ENCODE measurements at places on chromosomes 1 and 21. TPM values are rescaled to one million over a fixed set of nuclear protein-coding genes. Genes with fewer than 3 reads are reported as not detected.

GRCh38 chr1:12495725-12496124 is 122.3 kb downstream of the DHRS3 start:
- DNase-seq, result no peak

The C1orf87 gene
- total RNA-seq, result not detected

- DNase-seq, result no peak
These were observed 4.5 kb downstream of the PATJ start for GRCh38 chr1:61746813-61747212.

DNA sequence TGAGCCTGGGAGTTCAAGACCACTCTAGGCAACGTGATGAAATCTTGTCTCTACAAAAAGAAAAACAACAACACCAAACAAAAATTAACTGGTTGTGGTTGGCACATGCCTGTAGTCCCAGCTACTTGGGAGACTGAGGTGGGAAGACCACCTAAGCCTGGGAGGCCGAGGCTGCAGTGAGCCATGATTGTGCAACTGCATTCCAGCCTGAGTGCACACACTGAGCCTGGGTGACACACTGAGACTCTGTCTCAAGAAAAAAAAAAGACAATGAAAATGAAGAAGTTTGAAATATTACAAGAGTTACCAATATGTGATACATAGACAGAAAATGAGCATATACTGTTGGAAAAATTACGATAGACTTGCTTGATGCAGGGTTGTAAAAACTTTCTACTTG is 31.9 kb downstream of the PDC start:
- DNase-seq, result no peak

The TMEM61 gene
- not detected for total RNA-seq

DNA sequence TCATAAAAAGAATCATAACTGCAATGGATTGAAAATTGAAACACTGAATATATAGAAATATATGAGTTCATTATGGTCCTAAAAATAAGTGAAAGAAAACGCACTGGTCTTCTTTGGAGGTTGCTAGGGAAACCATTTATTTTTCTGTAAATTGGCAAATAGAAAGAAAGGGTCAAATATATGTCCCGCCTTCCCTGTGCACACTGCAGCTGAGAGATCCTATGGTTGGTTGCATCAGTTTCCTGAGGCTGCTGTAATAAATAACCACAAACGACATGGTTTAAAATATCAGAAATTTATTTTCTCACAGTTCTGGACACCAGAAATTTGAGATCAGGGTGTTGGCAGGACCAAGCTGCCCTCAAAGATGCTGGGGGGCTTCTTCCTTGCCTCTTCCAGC is 35.0 kb downstream of the CA6 start:
- no peak for DNase-seq

The CPT2 gene
- total RNA-seq, result 29.2 TPM

GRCh38 chr1:46062651-46063319 is 69.6 kb downstream of the PIK3R3 start:
- no peak for DNase-seq

- DNase-seq, result peak; percentile 91
These were observed 17.0 kb upstream of the GPR37L1 start for GRCh38 chr1:202105571-202106339.

GRCh38 chr1:243580072-243580471 is 270.0 kb downstream of the AKT3 start:
- no peak for DNase-seq

DNA sequence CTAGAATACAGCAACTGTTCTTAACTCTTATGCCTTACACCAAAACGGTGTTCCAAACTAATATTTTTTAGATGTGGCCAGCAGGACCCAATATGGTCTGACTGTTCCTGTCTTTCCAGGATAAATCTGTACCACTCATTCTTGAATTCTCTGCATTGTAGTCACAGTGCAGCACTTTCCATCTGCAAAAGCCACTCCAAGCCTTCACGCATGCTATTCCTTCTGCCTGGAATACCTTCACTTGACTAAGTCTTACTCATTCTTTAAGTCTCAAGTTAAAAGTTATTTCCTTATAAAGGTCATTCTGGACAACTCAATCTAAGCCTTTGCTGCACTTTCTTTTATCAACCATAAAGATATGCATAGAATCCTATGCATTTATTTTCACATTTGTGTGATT is 1194.5 kb downstream of the PLA2G4A start:
- DNase-seq, result no peak

The KIF21B gene
- total RNA-seq, result 6.4 TPM

DNA sequence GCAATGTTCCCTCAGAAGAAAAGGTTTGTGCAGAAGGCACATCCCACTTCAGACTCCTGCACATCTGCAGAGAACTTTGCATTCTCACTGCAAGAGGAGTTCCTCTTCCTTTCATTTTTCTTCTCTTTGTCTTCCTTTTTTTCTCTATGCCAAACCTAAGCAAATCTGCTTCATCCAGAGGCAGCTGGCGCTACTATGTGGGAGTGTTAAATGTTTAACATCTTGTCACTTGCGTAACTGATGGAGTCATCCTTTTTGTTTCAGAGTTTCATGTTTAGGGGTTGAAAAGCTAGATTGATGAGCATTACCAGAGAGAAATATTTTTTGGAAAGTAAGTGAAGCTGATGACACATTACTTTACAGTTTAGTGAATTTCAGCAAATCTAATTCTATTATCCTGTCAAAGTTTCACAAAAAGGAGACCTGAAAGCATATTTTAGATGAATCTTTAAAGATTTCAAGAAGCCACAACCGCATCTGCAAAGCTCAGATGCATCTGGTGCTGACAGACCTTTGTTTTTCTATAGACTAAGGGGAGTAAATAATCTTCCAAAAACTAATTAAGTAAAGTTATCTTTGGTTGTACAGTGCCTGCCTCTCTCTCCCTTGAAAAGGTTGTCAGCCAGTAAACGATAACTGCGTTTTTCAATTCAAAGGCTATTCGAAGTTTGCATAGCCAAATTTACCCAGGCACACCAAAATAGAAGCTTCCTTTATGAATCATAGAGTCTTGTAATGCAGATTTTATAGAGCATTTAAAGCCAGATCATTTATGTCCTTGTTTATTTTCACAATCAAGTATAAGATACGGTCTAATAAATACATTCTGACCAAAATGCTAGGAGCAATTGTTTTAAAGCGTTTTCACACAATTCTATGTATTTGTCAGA is 1.2 kb upstream of the LRRC53 start:
- DNase-seq, result no peak

- DNase-seq, result no peak
These were observed 363.2 kb upstream of the SNX7 start for GRCh38 chr1:98298319-98298718.

- peak; percentile 65 for DNase-seq
These were observed 2.5 kb downstream of the LMX1A start for GRCh38 chr1:165353731-165354671.

DNA sequence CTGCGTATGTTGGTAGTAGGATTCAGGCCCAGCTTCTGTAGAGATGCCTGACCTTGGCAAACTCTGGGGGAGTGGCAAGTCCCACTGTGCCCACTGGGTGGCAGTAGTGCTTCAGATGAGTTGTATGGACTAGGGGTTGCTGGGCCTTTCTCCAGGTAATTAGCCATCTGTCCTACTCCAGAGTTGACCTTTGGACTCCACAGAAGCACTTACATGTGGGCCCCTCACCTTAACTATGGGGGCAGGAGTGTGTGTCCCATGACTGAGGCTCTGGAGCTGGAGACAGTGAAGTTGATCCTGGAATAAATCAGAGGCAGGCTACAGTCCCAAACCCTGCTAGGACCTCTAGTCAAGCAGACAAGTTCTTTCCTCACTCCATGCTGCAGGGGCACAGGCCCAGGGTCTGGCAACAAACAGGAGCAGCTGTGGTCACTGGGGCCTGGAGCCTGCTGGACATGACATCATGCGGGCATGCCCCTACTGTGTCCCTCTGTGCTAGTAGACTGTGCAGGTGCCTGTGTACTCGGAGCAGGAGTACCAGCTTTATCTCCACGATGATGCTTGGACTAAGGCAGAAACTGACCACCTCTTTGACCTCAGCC is 4.6 kb downstream of the DMAP1 start:
- peak; percentile 81 for DNase-seq

The SLC30A7 gene
- 14.8 TPM for total RNA-seq

DNA sequence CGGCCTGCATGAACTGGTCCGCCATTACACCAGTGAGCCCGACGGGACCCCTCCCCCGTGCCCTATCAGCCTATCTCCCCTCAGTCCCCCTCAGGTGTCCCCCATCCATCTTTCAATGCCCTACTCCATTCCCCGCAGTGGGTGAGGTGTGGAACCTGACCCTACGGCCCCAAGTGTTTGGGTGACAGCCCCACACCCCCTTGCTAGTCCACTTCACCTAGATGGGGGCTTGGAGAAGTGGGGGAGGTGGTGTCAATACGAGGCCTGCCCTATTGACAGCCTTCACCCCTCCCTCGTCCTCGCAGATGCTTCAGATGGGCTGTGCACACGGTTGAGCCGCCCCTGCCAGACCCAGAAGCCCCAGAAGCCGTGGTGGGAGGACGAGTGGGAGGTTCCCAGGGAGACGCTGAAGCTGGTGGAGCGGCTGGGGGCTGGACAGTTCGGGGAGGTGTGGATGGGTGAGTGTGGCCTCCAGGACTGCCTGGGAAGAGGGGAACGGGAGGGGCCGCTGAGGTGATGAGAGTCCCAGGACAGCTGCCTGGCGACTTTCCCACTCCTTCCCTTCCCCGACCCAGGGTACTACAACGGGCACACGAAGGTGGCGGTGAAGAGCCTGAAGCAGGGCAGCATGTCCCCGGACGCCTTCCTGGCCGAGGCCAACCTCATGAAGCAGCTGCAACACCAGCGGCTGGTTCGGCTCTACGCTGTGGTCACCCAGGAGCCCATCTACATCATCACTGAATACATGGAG is 15.7 kb upstream of the HDAC1 start:
- DNase-seq, result no peak

DNA sequence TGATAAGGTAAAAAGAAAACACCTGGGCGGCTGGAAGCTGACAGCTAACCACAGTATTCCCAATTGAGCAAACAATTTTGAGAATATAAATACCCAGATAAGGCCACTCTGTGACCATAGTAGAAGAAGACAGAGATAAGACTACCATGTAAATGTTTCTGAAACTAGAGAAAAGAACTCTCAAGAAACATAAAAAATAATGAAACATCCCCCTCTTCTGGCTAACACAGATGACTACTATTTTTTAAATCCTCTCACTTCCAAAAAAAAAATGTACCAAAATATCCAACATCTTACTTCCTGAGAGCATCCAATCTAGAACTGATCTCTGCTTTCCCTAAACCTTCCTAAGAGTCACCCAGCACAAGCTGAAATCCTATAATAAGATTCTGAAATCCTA is 125.9 kb downstream of the HFM1 start:
- DNase-seq, result peak; percentile 22

DNA sequence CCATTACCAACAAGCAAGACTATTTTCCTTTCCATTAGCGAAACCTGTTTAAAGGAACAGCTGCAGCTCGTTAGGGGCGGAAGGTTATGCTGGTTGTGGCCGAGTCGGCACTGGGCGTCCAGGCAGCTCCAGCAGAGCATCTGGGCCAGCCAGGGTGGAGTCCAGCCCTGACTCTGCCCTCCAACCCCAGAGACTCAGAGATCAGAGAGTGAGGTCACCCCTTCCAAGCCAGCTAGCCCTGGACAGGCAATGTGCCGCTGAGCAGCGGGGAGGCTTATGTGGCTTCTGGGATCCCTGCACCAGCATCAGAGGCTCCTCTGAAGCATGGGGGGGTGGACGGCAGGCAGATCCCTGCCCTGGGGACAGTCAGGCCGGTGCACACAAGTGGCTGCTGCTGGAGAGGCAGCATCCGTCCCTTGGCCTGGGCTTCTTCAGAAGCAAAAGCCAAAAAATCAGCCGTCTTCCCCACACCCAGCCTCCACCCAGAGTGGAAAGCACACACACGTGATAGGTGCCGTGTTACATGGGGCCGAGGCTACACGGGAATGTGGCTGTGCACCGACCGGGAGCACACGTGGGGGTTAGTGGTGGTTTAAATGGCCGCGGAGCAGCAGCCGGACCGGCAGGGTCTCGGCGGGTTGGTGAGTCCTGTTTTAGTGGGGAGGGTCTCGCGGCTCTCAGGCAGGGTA is 30.1 kb downstream of the SLC66A1 start:
- no peak for DNase-seq

The TMPRSS2 gene
- 0.99 TPM for total RNA-seq

The ACOT11 gene
- 0.51 TPM for total RNA-seq

DNA sequence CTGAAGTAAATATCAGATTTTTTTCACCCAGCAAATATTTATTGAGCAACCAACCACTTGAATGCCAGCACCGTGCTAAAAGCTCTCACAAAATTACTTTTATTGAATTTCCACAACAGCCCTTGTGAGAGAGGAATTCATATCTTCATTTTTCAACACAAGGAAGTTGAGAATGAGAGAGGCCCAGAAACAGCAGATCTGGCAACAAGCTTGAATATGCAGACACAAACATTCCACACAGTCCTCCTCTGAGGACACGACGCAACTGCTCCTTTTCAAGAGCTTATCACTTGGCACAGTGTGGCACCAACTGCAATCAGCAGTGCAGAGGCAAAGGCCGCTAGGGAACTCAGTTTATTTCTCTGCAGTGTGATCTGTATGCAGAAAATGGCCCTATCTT is 32.2 kb upstream of the IFNAR2 start:
- no peak for DNase-seq

DNA sequence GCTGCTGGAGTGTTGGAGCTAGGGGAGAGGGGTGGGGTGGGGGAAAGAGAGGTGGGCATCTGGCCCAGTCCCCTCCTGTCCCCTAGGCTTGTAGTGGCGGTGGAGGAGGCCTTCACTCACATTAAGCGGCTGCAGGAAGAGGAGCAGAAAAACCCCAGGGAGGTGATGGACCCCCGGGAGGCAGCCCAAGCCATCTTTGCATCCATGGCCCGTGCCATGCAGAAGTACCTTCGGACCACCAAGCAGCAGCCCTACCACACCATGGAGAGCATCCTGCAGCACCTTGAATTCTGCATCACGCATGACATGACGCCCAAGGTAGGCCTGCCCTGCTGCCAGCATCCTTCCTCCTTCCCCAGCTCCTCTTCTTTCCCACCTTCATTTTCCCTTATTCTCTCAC is 23.6 kb downstream of the VANGL2 start:
- DNase-seq, result no peak

- no peak for DNase-seq
These were observed 127.4 kb downstream of the ADSS2 start for GRCh38 chr1:244324176-244324883.

The TLR5 gene
- total RNA-seq, result 0.68 TPM

GRCh38 chr1:38486085-38486484 is 373.5 kb downstream of the RRAGC start:
- peak; percentile 70 for DNase-seq

The CDC7 gene
- 90.8 TPM for total RNA-seq

GRCh38 chr1:17828991-17829390 is 73.9 kb downstream of the ACTL8 start:
- DNase-seq, result no peak

- no peak for DNase-seq
These were observed 161.7 kb downstream of the PBX1 start for GRCh38 chr1:164720440-164721227.
